Activated T-cell treated with anti-CD3 and anti-CD28 coated beads, Interleukin-2, amount 50 U/mL, for 4 hours (primary cell): ENCODE measurements at places on chromosomes 7 and 10. TPM values are rescaled to one million over a fixed set of nuclear protein-coding genes. Genes with fewer than 3 reads are reported as not detected.

PSD gene
- 4.6 TPM for total RNA-seq

LAMTOR4 gene
- 109 TPM for total RNA-seq

PHYHIPL gene
- not detected for total RNA-seq

KCNMA1 gene
- 0.10 TPM for total RNA-seq

AKR1B15 gene
- total RNA-seq, result not detected

CPA2 gene
- total RNA-seq, result 1.5 TPM

EEPD1 gene
- 1.3 TPM for total RNA-seq

VWC2 gene
- total RNA-seq, result not detected

OR13A1 gene
- total RNA-seq, result not detected

TSPAN15 gene
- 1.8 TPM for total RNA-seq

PON2 gene
- 3.0 TPM for total RNA-seq

SRGN gene
- 567 TPM for total RNA-seq

EPDR1 gene
- 2.0 TPM for total RNA-seq

AKR1C3 gene
- total RNA-seq, result 0.53 TPM

CXCL12 gene
- total RNA-seq, result not detected

VWDE gene
- 0.13 TPM for total RNA-seq

IGFBP3 gene
- 0.48 TPM for total RNA-seq

SORBS1 gene
- 0.38 TPM for total RNA-seq

TAS2R3 gene
- total RNA-seq, result 0.43 TPM

LRIT1 gene
- not detected for total RNA-seq

C7orf33 gene
- not detected for total RNA-seq

CCL24 gene
- not detected for total RNA-seq

MXI1 gene
- total RNA-seq, result 14.5 TPM

WDR86 gene
- 0.37 TPM for total RNA-seq

TMEM270 gene
- total RNA-seq, result not detected

VSTM2A gene
- total RNA-seq, result not detected

SEPTIN14 gene
- not detected for total RNA-seq

WDR91 gene
- 19.7 TPM for total RNA-seq

HMX3 gene
- total RNA-seq, result 0.16 TPM

PRKAR1B gene
- 38.8 TPM for total RNA-seq

MYOZ1 gene
- total RNA-seq, result not detected

TRIM50 gene
- total RNA-seq, result not detected

FXYD4 gene
- total RNA-seq, result not detected

STN1 gene
- total RNA-seq, result 10.4 TPM

MEIG1 gene
- not detected for total RNA-seq

ASAH2 gene
- total RNA-seq, result 5.6 TPM

SPDYE2 gene
- not detected for total RNA-seq

ANKRD61 gene
- total RNA-seq, result 0.16 TPM

RALA gene
- 30.1 TPM for total RNA-seq

MASTL gene
- total RNA-seq, result 11.0 TPM

SPAM1 gene
- not detected for total RNA-seq
